ENCODE measurements at places on chromosomes 11 and 22.

- DNase-seq: no peak
Observed at GRCh38 chr11:25899617-25900160, 432.2 kb upstream of the ANO3 start.

GRCh38 chr11:80700386-80700785 lies 1259.6 kb upstream of the TENM4 start:
- DNase-seq: no peak

- no peak for DNase-seq
Observed at GRCh38 chr11:97754976-97755375, 1265.8 kb upstream of the CNTN5 start.

- no peak for DNase-seq
Observed at GRCh38 chr22:25362883-25363240, 143.4 kb downstream of the CRYBB2 start.

- no peak for DNase-seq
Observed at GRCh38 chr11:92794783-92795182, 174.7 kb upstream of the MTNR1B start.

GRCh38 chr22:20020533-20021195 lies at the start of gene TANGO2:
TANGO2 (plus strand) TSS chr22:20021110; CDS start chr22:20036799, 15,689 bp downstream.
- DNase-seq: peak; percentile 81

- DNase-seq: no peak
Observed at GRCh38 chr11:9701799-9702198, 37.9 kb downstream of the SWAP70 start.

Data from CMK (cell line).